Heart left ventricle (tissue), 16 donors: ENCODE measurements at places on chromosomes 1 and 21. TPM values are rescaled to one million over a fixed set of nuclear protein-coding genes. Genes with fewer than 3 reads are reported as not detected.

ESPN gene
- total RNA-seq, result not detected

GNAT2 gene
- total RNA-seq, result not detected

CAPN2 gene
- 111 TPM for total RNA-seq

UBE2U gene
- total RNA-seq, result 0.19 TPM

DENND2D gene
- 1.2 TPM for total RNA-seq

USP24 gene
- total RNA-seq, result 34.9 TPM

KRTAP21-2 gene
- total RNA-seq, result not detected

CDC14A gene
- 2.2 TPM for total RNA-seq

ZNF695 gene
- not detected for total RNA-seq

CLCA4 gene
- total RNA-seq, result not detected

LRRC52 gene
- total RNA-seq, result not detected

HP1BP3 gene
- 113 TPM for total RNA-seq

DNA sequence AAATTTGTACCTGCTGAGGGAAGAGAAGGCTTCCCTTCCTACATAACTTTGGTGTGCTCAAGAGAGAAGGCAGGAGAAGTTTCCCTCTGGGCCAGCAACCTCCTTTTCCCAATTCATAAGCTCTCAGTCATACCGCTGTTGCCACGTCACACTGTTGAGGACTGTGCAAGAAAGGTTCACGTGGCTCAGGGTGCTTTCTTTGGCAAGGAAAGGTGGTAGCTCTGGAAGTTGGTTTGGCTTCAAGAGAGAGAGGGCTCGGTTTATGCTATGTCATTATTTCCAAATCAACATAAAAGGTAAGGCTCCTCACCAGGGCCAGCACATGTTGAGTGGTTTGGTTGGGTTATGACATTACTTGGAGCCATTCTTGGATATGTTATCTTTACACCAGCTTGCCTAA, 77.3 kb downstream of the TNFSF18 start:
- H3K4me3 ChIP-seq, result no peak overlapping the region
- no peaks in the 10 kb centered on the region for H3K27me3 ChIP-seq
- H3K27ac ChIP-seq, result no peak overlapping the region
- no peak for DNase-seq
- no peaks in the 10 kb centered on the region for H3K36me3 ChIP-seq

DNA sequence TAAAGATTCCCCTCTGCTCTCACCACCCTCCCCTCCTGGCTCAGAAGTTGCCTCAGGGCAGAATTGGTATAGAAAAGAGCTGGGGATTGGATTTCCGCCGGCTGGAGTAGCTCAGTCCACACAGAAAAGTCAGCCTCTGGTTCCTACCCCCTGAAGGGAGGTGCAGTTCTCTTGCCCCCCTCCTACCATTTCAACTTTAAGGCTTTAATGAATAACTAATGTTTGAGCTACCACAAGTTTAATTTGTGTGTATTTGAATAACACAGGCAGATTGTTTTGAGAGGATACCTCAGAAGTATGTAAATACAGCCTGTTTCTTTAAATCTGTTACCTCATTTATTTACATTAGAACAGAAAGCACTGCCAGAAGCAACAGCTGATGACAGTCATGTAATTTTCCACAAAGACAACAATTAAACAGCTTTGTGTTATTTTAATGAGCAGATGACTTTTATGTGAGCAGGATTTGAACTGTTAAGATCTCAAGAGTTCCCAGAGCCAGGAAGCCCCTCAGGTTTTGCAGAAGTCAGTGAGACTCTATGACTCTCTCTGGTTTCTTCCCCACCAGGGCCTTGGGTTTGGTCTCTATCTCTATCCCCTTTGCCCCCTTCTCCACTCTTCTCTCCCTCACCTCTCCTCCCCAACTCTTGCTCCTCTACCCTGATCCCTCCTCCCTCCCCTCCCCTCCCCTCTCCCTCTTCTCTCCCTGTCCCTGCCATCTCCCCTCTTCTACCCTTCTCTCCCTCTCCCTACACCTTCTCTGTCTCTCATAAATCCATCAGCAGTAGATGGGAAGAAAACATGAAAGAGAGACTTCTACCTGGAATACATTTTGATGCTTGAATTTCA, 26.3 kb downstream of the DUSP10 start:
- no peak for DNase-seq
- no peaks in the 10 kb centered on the region for H3K27me3 ChIP-seq
- H3K4me1 ChIP-seq, result no peaks in the 10 kb centered on the region
- H3K36me3 ChIP-seq, result no peaks in the 10 kb centered on the region
- H3K4me3 ChIP-seq, result no peak overlapping the region

DNA sequence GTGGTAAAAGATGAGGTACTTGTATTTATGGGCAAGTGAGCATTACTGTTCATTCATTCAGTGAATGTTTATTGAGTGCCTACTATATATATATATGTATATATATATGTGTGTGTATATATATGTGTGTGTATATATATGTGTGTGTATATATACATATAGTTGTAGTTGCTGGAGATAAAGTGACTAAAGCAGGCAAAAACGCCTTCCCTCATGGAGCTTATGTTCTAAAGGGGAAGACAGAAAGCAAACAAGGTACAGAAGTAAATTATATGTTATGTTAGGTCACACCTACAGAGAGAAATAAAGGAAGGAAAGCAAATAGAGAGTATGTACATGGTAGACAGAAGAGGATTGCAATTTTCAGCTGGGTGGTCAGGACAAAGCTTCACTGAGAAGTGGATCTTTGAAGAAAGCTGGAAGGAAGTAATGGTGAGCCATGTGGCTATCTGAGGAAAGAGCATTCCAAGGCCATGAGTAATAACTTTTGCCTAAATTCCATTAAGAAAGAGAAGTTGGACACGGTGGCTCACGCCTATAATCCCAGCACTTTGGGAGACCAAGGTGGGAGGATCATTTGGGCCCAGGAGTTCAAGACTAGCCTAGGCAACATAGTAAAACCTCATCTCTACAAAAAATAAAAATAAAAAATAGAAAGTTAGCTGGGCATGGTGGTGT, 33.5 kb upstream of the KLF17 start:
- no peaks in the 10 kb centered on the region for H3K36me3 ChIP-seq
- H3K27me3 ChIP-seq, result no peaks in the 10 kb centered on the region
- no peak for DNase-seq
- peaks cover 4% of the 10 kb centered on the region for H3K4me1 ChIP-seq

DNA sequence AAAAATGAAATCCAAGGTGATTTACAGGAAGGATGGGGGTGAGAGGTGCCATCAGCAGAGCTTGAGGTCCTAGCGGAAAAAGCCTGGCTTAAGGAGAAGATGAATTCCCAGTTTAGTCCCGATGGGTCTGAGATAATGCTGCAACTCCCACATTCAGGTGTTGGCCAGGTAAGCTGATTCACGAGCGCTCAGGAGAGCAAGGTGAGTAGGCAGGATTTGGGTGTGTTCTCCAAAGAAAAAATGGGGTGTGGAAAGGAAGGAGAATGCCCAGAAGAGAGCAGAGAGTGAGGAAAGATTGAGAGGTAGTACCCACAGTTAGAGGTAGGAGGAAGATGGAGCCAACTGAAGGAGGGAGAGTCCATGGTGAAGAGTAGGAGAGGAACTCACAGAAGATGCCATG, 12.5 kb downstream of the RIMS3 start:
- no peak overlapping the region for H3K4me3 ChIP-seq
- H3K36me3 ChIP-seq, result no peaks in the 10 kb centered on the region
- H3K27me3 ChIP-seq, result peaks cover 3% of the 10 kb centered on the region
- H3K27ac ChIP-seq, result no peak overlapping the region
- DNase-seq, result no peak
- H3K4me1 ChIP-seq, result no peaks in the 10 kb centered on the region

- no peak overlapping the region for H3K4me3 ChIP-seq
- no peaks in the 10 kb centered on the region for H3K4me1 ChIP-seq
- H3K27ac ChIP-seq, result no peak overlapping the region
- H3K27me3 ChIP-seq, result no peaks in the 10 kb centered on the region
These were observed 136.6 kb downstream of the LIPI start for GRCh38 chr21:14074177-14074576.

DNA sequence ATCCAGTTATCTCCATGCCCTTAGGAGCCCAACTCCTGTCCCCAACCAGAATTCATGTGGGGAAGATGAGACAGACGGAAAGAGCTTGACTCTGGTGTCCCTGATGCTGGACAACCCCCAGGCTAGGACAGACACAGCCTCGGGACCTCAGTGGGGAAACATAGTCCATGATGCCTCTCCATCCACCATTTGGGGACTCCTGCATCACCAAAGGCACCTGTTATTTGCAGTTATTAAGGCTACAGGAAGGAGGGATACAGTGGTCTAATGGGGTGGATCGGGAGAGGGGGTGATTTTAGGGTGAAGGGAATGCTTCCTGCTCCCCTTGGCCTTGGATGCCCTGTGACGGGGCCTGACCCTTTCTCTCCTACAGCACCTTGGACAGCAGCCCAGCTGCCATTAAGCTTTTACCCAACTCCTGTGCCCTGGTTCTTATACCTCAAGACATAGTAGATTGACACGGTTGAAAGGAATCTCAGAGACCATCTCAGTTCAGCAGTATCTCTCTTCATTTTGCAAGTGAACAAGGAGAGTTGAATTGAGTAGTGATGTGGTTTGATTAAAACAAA, 111.6 kb downstream of the MATN1 start:
- no peak overlapping the region for H3K27ac ChIP-seq
- peaks cover 17% of the 10 kb centered on the region for H3K27me3 ChIP-seq
- H3K4me3 ChIP-seq, result no peak overlapping the region
- H3K4me1 ChIP-seq, result no peaks in the 10 kb centered on the region
- H3K36me3 ChIP-seq, result no peaks in the 10 kb centered on the region

GRCh38 chr1:235423214-235423652, 56.0 kb downstream of the TBCE start:
- H3K36me3 ChIP-seq, result peaks cover 2% of the 10 kb centered on the region
- no peak overlapping the region for H3K4me3 ChIP-seq
- DNase-seq, result no peak
- H3K4me1 ChIP-seq, result no peaks in the 10 kb centered on the region

GRCh38 chr1:114062477-114063099, 83.3 kb downstream of the OLFML3 start:
- H3K27me3 ChIP-seq, result no peaks in the 10 kb centered on the region
- H3K27ac ChIP-seq, result no peak overlapping the region
- H3K4me3 ChIP-seq, result no peak overlapping the region
- no peaks in the 10 kb centered on the region for H3K36me3 ChIP-seq
- no peaks in the 10 kb centered on the region for H3K4me1 ChIP-seq

- no peak overlapping the region for H3K4me3 ChIP-seq
- no peaks in the 10 kb centered on the region for H3K4me1 ChIP-seq
- H3K27ac ChIP-seq, result no peak overlapping the region
- no peaks in the 10 kb centered on the region for H3K36me3 ChIP-seq
- DNase-seq, result no peak
- peaks cover 26% of the 10 kb centered on the region for H3K27me3 ChIP-seq
These were observed 58.7 kb upstream of the LRRN2 start for GRCh38 chr1:204744107-204744779.

- no peak overlapping the region for H3K4me3 ChIP-seq
- peaks cover 35% of the 10 kb centered on the region for H3K4me1 ChIP-seq
- no peak overlapping the region for H3K27ac ChIP-seq
- DNase-seq, result no peak
- H3K27me3 ChIP-seq, result no peaks in the 10 kb centered on the region
These were observed 13.8 kb upstream of the CNN3 start for GRCh38 chr1:94940738-94941137.

GRCh38 chr1:37469386-37469785, 5.0 kb upstream of the ZC3H12A start:
- H3K4me1 ChIP-seq, result peaks cover 24% of the 10 kb centered on the region
- no peaks in the 10 kb centered on the region for H3K27me3 ChIP-seq
- no peak for DNase-seq

- no peaks in the 10 kb centered on the region for H3K36me3 ChIP-seq
- DNase-seq, result no peak
- no peak overlapping the region for H3K4me3 ChIP-seq
- H3K4me1 ChIP-seq, result peaks cover 6% of the 10 kb centered on the region
- no peaks in the 10 kb centered on the region for H3K27me3 ChIP-seq
These were observed 4.0 kb upstream of the CEP350 start for GRCh38 chr1:179950651-179951050.

DNA sequence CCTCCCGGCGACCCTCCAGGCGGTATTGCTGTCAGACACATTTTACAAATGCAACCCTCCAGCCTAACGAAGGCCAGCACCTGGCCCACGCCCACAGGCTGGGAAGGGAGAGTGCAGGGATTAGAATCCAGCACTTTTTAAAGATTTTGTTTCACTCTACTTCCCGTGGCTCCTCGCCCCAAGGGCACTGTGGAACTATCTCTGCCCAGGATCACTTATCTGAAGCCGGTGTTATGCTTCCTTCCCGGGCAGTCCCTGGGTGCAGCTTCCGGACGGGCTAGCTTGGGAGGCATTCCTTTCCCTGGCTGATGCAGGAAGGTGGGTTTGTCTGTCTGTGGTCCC, 35.8 kb downstream of the CCN1 start:
- H3K27ac ChIP-seq, result no peak overlapping the region
- no peak for DNase-seq
- no peaks in the 10 kb centered on the region for H3K36me3 ChIP-seq
- no peaks in the 10 kb centered on the region for H3K4me1 ChIP-seq
- no peaks in the 10 kb centered on the region for H3K27me3 ChIP-seq
- no peak overlapping the region for H3K4me3 ChIP-seq

DNA sequence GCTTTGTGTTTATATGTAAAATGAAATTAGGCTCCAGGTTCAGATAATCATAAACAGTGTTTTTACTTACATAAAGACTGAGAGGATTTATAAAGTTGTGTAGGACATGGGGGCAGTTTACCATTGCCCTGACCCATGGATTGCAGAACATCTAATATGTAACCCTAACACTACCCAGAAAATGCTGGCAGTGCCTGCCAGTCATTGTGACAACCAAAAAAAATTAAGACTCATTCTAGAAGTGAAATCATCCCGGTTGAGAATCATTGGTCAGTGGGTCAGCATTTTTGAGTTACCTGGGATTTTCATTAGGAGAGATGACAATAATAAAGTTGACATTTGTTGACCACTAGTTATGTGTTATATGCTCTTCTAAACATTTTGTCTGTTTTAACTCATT, 31.2 kb upstream of the THEM4 start:
- no peaks in the 10 kb centered on the region for H3K27me3 ChIP-seq
- no peak for DNase-seq
- peak overlapping the region; percentile 83 for H3K27ac ChIP-seq
- no peaks in the 10 kb centered on the region for H3K36me3 ChIP-seq

DNA sequence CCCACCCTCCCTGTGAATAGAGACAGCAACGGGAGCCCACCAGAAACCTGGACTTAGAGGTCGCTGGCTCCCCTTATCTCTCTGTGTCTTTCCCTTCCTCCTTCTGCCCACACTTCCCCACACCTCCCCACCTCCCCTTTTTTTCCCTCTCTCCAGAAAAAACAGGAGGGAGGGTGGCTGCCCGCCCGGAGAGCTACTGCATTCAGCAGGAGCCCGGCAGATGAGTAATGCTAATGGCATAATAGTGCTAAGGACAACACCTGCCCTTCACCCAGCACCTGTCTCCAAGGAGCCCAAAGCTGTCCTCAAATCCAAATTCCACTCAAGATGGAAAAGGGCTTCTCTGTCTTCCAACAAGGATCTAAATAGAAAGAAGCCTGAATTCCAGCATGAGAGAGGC, 11.4 kb upstream of the PRELP start:
- H3K4me3 ChIP-seq, result no peak overlapping the region
- H3K27me3 ChIP-seq, result no peaks in the 10 kb centered on the region
- H3K27ac ChIP-seq, result peak overlapping the region; percentile 74
- DNase-seq, result no peak
- H3K36me3 ChIP-seq, result no peaks in the 10 kb centered on the region

- H3K4me3 ChIP-seq, result no peak overlapping the region
- no peaks in the 10 kb centered on the region for H3K27me3 ChIP-seq
- H3K36me3 ChIP-seq, result no peaks in the 10 kb centered on the region
- H3K27ac ChIP-seq, result no peak overlapping the region
These were observed 97.9 kb downstream of the KCND3 start for GRCh38 chr1:111891566-111891965.
